ENCODE measurements at places on chromosomes 3 and 15.

DNA sequence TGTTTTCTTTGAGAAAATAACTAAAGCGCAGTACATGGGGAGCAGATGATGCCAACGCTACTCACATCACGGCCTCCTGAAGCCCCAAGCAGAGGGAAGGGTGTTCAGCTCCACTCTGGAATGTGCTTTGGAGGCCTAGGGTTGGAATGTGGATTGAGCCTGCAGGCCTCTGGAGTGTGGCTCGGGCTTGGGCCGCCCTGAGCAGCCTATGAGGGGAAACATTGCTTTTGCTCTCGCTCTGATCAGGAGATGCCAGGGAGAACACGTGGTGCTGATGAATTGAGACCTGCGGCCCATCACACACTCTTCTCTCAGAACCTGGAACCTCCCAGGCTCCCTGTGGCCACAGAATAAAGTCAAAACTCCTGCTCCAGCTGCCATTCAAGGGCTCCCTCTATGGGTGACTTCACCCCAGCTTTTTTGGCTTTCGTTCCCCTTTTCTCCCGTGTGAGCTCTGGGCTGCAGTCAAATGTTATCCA is 23.3 kb downstream of the CCDC13 start:
- DNase-seq: peak; percentile 82

DNA sequence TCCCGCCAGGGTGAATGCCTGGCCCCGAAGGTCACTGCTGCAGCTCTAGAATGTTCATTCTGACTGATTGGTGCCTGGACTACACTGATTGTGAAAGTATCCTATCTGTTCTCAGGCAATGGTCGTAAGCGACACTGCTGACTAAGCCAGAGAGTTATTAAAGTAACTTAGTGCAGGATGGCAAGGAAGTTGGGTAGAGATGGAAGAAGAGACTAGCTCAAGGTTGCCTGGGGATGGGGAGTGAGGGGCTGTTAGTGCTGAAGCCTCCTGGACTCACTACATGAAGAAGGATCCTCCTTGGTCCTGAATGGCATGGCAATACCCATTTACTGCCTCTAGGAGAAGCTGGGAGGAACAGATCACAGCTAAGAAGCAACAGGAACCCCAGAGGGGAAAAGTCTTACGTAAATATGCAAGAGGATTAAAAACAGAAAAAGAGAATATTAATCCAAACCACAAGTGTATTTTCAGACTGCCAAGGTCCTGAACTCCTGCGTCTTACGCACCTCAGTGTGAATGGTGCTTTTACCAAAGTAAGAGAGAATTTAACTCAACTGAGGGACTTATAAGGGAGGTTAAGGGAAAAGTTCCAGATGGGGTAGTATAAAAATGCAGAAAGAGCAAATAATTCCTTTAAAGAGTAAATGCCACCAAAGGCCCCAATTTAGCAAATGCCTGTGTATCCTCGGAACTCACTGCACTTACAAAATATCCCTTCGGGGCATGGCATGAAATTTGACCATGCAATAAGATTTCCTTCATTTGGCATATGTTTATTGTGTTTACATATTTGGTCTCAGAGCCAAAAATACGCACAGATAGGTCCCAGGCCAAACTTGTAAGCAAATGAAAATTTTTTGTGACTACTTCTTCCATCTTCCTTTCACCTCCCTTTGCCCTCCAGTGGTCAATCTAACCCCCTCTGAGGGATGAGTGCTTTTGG is 64.0 kb upstream of the DGKG start:
- peak; percentile 68 for DNase-seq

GRCh38 chr3:28117598-28117997 is 123.8 kb upstream of the CMC1 start:
- peak; percentile 24 for DNase-seq

GRCh38 chr15:88174571-88174970 is 82.0 kb downstream of the NTRK3 start:
- no peak for DNase-seq

DNA sequence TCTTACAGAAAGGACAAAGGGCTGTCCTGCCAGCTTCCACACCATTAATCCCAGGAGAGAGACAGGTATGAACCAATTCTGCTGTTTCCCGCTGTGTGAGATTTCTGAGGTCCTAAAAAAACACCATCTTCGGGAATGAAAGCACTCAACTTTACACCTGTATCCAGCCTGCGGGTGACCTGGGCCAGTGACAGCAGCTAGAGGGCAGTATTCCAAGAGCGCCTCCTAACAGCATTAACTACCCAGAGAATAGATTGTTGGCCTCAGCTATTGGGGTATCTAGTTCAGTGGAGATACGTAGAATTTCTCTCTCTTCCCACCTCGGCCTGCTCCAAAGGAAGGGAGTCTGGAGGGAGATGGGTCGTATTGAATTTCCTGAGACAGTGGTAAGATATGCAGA is 55.1 kb downstream of the WDR76 start:
- DNase-seq: peak; percentile 82

GRCh38 chr3:134799393-134799792 is 4.3 kb downstream of the EPHB1 start:
- no peak for DNase-seq

- DNase-seq: no peak
Measured at GRCh38 chr3:112005091-112005672, 6.5 kb downstream of the TAGLN3 start.

GRCh38 chr3:150609988-150610387 is 6.9 kb downstream of the SELENOT start:
- no peak for DNase-seq

GRCh38 chr3:111669926-111670630 is 74.9 kb upstream of the ZBED2 start:
- DNase-seq: no peak

- no peak for DNase-seq
Measured at GRCh38 chr3:143084856-143085731, 34.5 kb upstream of the CHST2 start.

Measured in GM23338 (cell line).